Activated CD4-positive, alpha-beta T cell treated with anti-CD3 and anti-CD28 coated beads for 4 hours (primary cell): ENCODE measurements at places on chromosomes 5 and 9.

DNA sequence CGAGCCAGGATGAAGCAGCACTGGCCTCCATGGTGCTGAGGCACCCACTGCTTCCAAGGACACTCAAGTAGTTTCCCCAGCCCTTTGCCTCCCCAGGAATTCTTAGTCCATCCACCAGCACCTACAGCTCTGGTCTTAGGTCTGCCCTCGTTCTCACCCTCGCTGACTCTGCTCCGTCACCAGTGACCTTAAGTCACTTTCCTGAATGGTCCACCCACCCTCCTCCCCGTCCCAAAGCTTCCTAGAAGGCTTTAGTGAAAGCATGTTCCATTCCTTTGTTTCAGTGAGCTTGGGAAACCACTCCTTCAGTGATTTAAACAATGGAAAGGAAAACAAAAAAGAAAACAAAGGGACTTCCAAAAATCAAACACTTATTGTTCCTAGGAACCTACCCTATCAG is 54.6 kb upstream of the MAP3K1 start:
- no peak for DNase-seq

- no peak for DNase-seq
These were observed 1290.2 kb upstream of the WWC1 start for GRCh38 chr5:167001246-167001645.

- DNase-seq = no peak
These were observed 31.6 kb upstream of the UBAC1 start for GRCh38 chr9:135992486-135993408.

GRCh38 chr5:80620211-80620610 is 34.2 kb upstream of the MSH3 start:
- DNase-seq = no peak

DNA sequence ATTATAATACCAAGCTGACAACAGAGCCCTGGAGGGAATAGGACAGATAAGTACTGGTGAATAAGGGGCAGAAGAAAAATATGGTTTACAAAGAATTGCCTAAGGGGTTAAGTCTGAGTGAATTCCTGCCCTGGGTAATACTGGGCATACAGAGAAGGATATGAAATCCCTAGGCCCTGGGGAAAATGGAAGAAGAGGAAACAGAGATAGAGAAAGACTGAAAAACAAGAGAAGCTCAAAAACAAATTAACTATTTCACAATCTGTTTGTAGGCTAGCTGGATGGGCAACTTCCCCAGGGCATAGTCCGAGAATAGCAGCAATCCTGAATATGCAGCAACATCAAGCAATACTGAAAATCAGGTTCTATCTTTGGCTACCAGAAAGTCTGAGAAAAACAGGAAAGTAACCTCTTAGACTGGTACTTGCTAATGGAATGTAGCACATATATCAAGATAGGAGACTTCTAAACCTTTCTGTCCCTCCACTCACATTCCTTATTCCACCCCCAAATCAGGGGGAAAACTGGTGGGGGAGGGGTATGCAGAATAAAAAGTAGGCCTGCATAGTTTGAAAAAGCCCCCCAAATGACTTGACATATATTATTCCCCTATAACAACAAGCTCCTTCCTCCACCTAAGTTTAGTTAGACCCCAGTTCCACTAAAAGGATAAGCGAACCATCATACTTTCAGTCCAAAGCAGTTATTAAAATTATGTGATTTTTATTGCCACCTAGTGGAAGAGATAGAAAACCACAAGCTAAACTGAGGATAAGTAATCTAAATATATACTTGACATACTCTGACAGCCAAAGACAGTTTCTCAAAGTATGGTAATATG is 20.6 kb downstream of the SLC38A9 start:
- no peak for DNase-seq

GRCh38 chr5:166948679-166949078 is 1342.8 kb upstream of the WWC1 start:
- no peak for DNase-seq
